Vagina (tissue), 2 donors: ENCODE measurements at places on chromosomes 5 and 9.

DNA sequence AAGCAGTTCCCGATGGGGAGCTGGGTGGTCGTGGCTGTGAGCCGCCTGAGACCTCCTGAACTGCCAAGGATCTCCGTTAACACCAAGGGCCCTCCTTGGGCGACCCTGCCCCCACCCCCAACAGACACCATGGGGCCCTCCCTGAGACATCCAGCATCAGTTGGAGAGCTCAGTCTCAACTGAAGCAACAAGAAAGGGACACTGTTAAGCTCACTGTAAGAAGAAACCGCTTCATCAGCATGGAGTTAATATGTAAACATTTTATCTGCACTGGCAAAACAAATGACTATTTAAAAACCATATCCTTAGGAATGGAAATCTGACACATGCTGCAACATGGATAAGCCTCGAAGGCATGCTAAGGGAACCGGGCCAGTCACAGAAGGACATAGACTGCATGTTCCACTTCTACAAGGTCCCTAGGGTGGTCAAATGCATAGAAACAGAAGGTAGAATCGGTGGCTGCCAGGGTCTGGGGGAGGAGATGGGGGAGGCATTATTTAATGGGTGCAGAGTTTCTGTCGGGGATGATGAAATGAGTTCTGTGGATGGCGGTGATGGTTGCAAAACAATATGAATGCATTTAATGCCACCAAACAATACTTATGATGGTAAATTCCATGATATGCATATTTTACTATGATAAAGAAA is 47.4 kb downstream of the ROR2 start:
- DNase-seq, result no peak

- DNase-seq, result no peak
These were observed 506.5 kb downstream of the ISL1 start for GRCh38 chr5:51889703-51890102.

DNA sequence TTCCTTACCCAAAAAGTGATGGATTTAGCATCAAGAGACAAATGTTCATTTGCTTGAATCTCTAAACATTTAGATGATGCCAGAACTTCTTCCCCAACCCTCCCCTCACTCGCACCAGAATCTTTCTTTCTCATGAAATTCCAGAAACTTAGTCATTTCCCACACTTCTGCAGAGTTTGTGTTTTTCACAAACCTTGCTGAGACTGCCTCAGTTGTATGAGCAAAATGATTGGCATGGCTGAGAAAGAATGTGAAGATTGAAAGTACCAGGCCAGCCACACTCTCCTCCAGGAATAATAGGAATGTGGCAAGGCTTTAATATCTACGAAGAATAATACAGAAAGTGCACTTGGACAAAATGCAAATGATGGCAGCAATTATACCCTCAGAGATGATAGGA is 428.3 kb upstream of the CDH6 start:
- DNase-seq, result no peak

GRCh38 chr9:120343416-120343815 is 236.6 kb downstream of the CDK5RAP2 start:
- peak; percentile 65 for DNase-seq

- DNase-seq, result no peak
These were observed 68.7 kb upstream of the SLC1A3 start for GRCh38 chr5:36537724-36538123.

DNA sequence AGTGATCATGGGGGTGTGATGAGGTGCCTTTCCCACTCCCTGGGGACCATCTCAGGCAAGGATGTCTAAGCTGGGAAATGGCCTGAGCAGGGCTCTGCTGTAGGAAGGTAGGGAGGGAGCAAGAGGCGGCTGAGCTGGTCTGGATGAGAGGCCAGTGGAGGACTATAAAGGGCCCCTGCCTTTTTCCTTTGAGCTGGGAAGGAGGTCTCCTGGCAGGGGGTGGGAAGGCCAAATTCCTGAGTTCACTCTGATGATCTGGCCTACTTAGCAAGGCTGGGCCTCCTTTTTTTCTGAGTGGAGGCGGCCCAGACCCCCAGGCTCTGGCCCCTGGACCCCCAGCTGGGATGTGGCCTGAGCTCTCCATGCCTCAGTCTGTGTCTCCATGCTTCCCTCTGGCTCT is 14.3 kb upstream of the PITX1 start:
- DNase-seq, result no peak

GRCh38 chr5:143402553-143403333 is 743 bp downstream of the NR3C1 start:
- DNase-seq, result no peak

DNA sequence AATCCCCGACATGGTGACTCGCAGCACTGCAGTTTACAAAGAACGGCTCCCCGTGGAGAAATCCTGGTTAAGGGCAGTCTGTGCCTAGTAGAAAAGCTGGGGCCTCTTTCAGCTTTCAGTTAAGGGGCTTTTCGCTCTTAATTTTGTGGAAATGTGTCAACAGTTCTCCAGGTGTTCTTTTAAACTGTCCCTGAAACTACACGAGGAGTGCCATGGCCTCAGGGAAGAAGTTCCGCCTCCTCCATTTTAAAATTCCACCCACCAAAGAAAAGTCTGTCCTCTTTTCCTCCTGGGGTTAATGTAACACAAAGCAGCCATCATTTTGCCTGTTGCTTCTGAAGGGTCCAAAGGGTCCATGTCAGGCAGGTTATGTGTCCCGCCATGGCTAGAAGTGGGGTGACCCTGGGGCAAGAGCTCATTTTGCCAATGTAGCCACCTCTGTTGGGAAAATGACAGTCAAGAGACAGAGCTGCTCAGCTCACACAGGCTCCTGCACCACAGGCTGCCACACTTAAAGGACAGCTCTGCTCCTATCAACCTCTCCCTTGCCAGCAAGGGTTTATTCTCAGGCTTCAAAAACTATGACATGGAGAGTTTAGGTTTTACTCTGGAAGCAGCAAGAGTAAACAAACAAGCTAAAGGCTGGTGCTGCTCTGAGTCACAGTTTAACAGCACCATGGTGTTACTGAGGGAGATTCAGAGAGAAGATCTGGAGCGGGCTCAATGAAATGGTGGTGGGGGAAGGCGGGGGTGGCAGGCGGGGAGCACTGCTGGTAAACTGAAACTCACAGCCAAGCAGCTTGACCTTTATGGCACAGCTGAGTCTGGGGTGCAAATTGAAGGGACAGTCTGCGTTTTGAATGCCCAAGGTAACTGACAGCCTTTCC is 3.2 kb downstream of the WHRN start:
- no peak for DNase-seq

DNA sequence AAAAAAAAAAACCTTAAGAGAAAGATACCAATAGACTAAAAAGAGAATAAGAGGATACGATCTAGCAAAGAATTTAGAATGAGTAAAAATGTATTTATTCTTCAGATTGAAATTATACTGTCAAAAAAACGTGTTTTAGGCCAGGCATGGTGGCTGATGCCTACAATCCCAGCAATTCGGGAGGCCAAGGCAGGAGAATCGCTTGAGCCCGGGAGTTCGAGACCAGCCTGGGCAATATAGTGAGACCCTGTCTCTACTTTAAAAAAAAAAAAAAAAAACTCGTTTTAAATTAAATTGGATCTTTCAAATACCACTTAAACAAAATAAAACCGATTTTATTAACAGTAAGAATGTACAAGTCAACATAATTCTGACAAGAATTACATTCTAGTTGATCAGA is 41.8 kb downstream of the FBXL17 start:
- DNase-seq, result no peak

- no peak for DNase-seq
These were observed 12.9 kb downstream of the RALGDS start for GRCh38 chr9:133107961-133108793.

GRCh38 chr9:128247226-128247803 is 28.5 kb downstream of the GOLGA2 start:
- no peak for DNase-seq

DNA sequence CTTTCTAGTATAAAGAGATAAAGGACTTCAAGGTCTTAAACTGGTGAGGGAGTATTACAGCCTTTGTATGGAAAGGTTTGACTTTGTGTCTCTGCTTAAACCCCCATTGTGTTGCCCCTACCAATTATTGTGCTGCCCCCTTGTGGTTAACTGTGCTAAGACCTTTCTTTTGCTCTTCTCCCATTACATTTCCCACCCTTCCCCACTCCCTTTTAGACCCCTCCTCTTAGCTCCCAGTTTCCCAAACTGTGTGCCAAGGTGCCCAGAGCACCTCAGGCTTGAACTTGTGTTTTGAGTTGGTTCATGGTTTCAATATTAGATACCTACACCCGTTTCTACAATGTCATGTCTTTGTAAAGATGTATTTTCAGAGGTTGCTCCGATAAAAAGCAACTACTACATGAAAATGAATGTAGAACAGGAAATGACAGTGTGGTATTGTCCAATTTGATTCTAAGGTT is 2.9 kb downstream of the JAK2 start:
- no peak for DNase-seq

DNA sequence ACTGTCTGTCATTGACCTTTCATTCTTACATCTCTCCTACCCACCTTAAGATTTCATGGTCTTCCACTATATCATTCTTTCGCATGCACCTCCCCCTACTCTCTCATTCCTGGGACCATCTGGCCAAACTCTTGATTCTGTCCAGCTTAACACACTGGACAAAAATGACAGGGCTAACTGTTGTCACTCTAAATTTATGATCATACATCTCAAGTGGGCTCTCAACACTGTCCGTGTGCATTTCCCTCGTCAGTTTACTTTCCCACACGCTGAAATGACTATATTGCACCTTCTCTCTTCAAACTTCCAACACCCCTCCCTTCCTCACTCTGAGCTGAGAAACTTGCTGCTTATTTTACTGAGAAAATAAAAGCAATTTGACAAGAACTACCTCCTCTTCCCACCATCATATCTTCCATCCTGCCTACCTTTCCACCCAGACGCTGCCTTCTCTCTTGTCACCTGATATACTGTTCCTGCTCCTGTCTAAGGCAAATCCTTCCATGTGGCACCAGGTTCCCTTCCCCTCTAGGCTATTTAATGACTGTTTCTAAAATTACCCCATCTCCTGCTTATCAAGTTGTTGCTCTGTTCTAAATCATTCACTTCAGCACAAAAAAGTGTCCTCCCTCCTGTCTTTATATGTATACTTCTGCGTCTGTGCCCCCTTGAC is 8.1 kb upstream of the KLF9 start:
- DNase-seq, result peak; percentile 86

DNA sequence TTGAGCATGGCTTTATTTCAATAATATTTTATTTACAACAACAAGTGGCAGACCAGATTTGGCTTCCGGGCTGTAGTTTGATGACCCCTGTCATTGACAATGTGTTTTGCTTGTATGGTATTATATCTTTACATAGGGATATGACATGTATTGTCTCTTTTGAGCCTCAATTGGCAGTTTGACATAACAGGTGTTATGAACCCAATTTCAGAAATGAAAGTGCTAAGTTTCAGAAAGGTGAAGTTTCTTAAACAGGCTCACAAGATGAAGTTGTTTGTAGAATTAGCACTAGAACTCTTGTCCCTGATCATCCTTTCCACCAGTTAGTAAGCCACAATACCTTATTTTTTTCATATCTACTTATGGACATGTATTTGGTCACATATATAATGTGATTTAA is 303.0 kb upstream of the GRIA1 start:
- DNase-seq, result no peak

- no peak for DNase-seq
These were observed 135.9 kb upstream of the ADAMTSL1 start for GRCh38 chr9:18338042-18338441.

DNA sequence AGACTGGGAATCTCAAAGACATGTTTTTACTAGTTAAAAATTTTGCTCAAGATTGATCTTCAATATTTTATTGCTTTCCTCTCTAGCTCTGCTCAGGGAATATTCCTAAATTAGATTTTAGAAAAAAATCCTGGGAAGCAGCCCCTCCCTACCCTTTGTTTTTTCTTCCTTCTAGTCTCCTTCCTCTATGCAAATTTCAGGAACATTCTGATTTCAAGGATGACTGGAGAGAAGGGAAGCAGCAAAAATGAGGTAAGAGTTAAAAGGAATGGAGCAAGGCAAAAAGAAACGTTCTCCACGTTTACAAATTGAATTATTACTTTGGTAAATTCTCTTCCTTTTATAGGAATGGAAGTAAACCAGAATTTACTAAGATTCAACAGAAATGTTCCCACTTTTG is 493.4 kb upstream of the TUSC1 start:
- no peak for DNase-seq

- DNase-seq, result no peak
These were observed 352.7 kb downstream of the ZNF608 start for GRCh38 chr5:124393584-124394379.

GRCh38 chr9:80968611-80969010 is 720.7 kb downstream of the TLE1 start:
- DNase-seq, result no peak

DNA sequence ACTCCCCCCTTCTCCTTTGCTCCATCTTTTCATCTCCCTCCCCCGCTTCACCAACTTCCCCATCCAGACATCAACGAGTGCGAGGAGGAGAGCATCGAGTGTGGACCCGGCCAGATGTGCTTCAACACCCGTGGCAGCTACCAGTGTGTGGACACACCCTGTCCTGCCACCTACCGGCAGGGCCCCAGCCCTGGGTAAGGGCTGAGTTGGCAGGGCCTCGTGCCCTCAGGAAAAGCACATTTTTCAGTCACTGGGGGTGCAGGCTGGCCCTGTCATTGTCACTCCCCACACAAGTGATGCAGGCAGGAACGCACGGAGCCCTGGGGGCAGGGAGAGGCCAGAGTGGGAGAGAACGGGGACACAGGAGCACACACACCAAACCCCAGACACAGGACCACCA is 12.4 kb upstream of the ASS1 start:
- DNase-seq, result no peak

GRCh38 chr5:176743868-176744583 is 66.3 kb upstream of the UNC5A start:
- peak; percentile 72 for DNase-seq

- no peak for DNase-seq
These were observed 134.4 kb downstream of the ERCC6L2 start for GRCh38 chr9:96009690-96010472.

DNA sequence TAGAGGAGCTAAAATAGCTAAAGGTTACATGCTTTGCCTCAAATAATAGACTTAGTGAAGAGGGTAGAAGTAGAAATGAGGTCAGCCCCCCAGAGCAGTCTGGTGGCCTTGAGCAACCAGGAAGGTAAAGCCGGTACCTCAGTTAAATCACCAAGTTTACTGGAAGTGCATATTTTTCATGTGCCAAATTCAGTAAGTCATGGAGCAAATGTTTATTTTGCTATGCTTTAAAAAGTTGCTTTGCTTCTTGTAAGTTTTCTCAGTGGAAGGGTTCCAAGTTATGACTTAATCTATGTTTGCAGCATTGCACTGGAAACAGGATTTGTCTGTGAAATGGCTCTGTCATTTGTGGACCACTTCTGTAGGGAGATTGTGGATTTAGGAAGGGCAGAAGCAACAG is 256.7 kb downstream of the ARRDC3 start:
- DNase-seq, result no peak
